ENCODE measurements at places on chromosomes 7 and 10.

- DNase-seq, result no peak
These were observed 26.7 kb downstream of the TAS2R41 start for GRCh38 chr7:143504215-143504936.

- DNase-seq, result no peak
These were observed 2.1 kb upstream of the MBL2 start for GRCh38 chr10:52774600-52775106.

DNA sequence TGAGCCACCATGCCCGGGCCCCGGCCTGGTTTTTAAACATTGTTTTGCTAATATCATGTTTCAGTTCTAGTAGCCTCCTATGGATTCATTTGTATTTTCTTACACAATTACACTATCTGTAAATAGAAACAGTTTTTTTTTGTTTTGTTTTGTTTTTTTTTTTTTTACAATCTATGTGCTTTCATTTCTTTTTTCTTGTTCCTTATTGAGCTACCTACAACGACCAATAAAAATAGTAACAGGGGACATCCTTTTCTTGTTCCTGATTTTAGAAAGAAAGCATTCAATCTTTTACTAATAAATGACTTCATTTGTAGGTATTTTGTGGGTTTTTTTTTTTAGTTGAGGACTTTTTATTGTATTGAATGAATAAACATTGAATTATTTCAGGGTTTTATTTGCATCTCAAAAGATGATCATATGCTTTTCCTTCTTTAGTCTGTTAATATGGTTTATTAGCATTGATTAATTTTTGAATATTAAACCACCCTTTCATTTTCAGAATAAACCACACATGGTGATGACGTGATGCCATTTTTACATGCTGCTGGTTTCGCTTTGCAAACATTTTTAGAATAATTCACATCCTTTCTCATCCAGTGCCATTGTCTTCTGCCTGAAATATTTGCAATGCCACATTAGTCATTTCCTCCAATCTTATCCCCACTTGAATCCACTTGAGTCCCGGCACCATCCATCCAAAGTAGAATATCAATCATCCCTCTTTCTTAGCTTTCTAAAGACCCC is 18.1 kb upstream of the AKR1E2 start:
- DNase-seq, result no peak

- DNase-seq, result no peak
These were observed 163.4 kb upstream of the COL1A2 start for GRCh38 chr7:94231305-94231704.

DNA sequence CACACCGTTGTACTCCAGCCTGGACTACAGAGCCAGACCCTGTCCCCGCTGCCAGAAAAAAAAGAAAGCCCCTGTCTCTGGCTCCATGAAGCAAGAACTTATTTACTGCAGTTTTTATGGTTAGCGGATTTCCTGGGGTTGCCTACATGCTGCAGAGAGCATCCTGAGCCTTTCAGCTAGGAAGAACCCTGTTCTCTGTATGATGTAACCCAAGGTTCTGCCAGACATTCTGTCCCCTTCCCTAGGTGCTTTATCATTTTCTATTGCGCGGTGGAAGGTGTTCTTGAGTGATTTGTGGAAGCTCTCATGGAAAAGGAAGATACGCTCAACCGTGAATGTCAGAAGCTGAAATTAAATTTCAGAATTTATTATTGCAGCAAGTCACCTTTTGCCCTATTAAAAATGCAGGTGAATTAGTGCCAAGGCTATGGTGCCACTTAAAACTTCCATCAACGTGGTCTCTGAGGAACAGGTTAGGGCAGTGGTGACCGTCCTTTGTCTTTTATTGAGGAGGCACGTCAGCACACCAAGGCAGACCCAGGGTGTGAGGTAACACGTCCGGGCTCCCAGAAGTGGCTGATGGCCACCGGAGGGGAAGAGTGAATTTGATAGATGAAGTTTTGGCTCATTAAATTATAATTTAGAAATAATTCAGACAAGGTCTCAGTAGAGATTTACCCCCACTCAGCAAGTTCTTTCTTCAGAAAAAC is 273.1 kb downstream of the PHTF2 start:
- no peak for DNase-seq

DNA sequence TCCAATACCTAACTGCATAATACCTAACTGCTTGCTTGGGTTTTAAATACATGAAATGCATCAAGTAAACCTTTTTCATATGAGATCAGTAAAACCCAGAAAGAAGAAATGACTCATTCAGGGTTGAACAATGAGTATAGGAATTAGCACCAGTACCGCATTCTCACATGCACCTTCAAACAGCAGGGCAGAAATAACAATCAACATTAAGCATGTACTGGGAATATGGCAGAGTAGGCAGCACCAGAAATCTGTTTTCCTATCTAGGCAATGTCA is 850.3 kb upstream of the SORCS1 start:
- DNase-seq, result no peak
